ENCODE measurements at places on chromosomes 11 and 22.

GRCh38 chr22:25837288-25837900 is 95.4 kb downstream of the MYO18B start:
- DNase-seq, result no peak

- no peak for DNase-seq
These were observed 97.7 kb downstream of the MPPED2 start for GRCh38 chr11:30488304-30488998.

DNA sequence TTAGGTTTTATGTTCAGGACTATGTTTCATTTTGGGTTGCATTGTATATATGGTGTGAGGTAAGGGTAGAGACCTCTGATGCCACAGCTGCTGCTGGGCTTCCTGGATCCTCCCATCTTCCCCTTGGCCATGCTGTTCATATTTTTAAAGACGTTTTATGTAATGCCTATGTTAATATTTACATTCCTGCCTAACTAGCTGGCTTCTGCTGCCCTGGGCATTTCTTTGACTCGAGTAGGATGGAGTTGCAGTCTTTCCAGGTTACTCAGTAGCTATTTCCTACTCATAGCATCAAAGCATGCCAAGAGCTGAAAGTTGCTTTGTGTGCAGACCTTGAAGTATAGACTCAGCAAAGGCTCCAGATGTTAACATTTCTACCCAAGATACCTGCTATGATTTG is 220.5 kb upstream of the CADM1 start:
- DNase-seq, result no peak

GRCh38 chr11:61498767-61499341 is 9.7 kb upstream of the LRRC10B start:
- DNase-seq, result no peak

GRCh38 chr22:38989466-38989865 is 7.3 kb downstream of the APOBEC3B start:
- DNase-seq, result no peak

DNA sequence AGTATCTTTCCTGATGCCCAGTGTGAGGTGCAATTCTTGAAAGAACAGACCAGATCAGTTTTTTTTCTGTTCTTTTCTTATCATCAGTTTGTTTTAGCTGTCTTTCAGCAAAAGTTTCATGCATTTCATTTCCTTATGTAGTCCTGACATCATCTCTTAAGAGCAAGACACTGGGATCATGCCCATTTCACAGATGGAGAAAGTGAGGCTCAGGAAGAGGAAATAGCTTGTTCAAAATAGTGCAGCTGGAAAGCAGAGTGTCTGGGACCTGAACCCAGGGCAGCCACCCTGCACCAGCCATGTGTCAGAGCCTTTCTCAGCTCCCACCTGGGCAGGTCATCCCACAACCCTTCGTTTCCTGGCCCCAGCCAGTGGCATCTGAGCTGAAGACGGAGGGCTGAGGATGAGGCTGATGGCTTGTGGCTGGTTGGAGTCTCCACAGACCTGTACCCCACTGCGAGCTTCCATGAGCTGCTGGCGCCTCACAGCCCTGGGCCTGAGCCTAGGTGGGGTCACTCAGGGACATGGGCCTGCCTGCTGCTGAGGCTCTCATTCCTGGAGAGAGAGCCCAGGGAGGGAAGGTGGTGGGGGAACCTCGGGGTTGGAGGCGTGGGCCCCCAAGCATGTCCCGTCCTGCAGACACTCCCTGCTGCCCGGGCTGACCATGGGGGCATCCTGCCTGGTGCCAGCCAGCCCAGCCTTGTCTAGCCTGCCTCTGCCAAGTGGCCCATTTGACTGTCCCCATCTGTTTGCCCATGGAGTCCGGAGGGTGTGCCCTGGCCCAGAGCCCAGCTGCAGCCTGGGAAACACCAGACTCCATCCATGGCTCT is 61.8 kb downstream of the SMIM38 start:
- DNase-seq, result no peak

GRCh38 chr22:29635734-29636357 is 32.4 kb downstream of the NF2 start:
- no peak for DNase-seq

GRCh38 chr22:50313600-50313999 is 6.2 kb upstream of the PLXNB2 start:
- no peak for DNase-seq

- no peak for DNase-seq
These were observed 31.9 kb upstream of the TUB start for GRCh38 chr11:8049084-8049483.

DNA sequence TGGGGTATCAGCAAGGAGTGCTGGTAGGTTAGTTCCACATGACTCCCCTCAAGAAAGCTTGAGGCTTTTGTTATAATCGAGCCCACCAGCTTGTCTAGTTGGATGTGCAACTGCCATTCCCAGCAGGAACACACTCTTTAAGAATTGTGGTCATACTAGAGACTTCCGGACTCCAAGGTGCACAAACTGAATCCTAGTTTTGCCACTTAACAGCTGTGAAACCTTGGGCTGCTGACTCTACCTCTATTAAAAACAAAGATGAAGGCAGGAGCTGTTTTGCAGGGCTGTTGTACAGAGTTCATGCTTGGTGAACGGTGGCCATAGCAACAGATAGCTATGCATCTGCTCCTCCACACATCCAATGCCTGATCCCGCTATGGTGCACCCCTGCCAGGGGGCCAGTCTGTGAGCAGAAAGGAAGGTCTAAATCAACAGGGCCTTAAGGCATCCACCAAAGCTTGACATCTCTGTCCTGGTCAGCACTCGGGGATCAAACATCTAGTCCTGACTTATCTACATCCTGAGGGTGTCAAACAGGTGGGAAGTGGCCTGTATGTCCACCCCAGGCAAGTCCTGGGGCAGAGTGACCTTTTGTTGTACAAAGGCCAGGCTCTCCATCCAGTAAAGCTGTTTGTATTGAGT is 36.4 kb downstream of the DKK3 start:
- DNase-seq, result no peak
